ENCODE measurements at places on chromosomes 7 and 10. TPM values are rescaled to one million over a fixed set of nuclear protein-coding genes. Genes with fewer than 3 reads are reported as not detected.

DNA sequence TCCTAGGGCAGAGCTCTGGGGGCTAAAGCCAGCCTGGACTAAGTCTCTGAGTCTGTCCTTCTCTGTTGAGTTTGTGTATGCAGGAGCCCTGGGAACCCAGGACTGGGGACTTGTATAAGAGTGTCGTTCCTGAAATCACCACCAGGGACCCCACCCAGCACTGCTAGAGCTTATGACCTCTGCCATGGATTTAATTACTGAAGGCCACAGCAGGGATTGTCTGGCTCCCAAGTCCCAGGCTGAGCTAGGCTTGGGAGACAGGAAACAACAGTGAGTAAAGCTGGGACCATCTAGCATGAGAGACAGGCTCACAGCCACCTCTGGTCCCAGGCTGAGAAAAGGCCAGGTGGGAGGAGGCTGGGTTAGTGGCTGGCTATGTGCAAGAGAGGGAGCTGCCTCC, 1.4 kb upstream of the TSPAN15 start:
- DNase-seq, result peak; percentile 95

DNA sequence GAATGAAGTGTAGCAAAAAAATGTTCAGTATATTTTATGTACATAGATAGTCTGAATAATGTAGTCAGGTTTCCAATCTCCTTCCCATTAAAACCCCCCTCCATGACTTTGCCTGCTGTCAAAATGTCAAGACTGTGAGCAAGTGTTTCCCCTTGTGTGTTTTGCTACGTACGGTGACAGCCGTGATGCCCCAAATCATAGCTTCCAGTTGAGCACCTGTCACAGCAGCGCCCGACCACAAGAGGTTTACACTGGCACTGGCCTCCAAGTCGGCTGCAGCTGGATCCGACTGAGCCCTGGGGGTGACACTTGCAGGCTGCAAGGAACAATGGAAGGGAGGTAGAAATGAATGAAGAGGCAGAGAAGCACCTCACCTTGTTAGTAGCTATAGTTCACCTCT, 62.3 kb downstream of the LAMB4 start:
- no peak for DNase-seq

DNA sequence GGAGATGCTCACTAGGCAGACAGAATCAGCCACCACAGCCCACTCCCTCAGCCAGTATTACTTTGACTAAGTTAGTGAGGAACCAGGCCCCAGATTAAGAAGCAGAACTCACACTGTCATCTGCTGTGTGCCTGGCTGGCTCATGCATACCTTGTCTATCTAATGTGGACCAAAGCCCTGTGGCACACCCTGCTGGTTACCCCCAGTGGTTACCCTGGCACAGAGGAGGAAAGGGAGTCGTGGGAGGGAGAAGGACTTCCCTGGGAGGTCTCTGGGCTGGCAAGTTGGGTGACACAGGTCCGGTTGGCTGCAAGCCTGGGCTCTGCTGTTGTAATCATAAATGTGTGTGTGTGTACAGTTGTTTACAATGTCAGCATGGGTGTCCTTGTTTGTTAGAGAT, 7.5 kb upstream of the SH2D4B start:
- peak; percentile 83 for DNase-seq

- no peak for DNase-seq
These were observed 35.0 kb downstream of the GLRX3 start for GRCh38 chr10:130171196-130171595.

- DNase-seq, result peak; percentile 71
These were observed 634.7 kb upstream of the AUTS2 start for GRCh38 chr7:68963552-68963951.

DNA sequence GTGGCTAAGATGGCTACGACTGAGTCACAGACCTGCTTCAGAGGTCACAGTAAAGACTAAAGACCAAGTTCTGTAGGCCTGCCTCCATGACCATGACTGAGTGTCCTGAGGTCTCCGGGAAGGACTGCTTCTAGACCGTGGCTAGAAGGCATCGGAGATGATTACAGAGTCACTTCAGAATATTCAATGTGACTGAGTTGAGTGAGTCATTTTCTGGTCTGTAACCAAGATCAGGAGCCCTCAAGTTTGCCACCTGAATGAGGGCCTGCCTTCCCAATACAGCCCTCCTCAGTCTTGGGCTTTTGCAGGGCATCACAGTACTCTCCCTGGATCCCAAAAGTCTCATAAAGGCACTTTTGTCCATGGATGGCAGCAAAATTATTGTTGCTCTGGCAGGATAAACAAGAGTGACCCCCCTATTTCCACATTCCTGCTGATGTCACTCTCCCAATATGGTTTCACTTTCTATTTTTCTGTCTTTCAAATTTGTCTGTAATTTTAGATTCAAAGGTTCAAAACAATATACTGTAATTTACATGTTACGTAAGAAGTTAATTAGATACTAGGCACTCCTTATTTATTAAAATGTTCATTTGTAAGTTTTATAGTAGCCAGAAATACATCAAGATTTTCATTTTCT, 47.7 kb upstream of the ZNF92 start:
- no peak for DNase-seq

ACBD7 gene
- 1.6 TPM for polyA plus RNA-seq

All from A549 (cell line).